ENCODE measurements at places on chromosomes 2 and 18.

GRCh38 chr2:20339012-20339411 is 11.6 kb downstream of the PUM2 start:
- no peak for DNase-seq

GRCh38 chr2:117519721-117520120 is 294.8 kb upstream of the DDX18 start:
- no peak for DNase-seq

GRCh38 chr18:70522183-70522680 is 233.4 kb downstream of the SOCS6 start:
- DNase-seq = no peak

DNA sequence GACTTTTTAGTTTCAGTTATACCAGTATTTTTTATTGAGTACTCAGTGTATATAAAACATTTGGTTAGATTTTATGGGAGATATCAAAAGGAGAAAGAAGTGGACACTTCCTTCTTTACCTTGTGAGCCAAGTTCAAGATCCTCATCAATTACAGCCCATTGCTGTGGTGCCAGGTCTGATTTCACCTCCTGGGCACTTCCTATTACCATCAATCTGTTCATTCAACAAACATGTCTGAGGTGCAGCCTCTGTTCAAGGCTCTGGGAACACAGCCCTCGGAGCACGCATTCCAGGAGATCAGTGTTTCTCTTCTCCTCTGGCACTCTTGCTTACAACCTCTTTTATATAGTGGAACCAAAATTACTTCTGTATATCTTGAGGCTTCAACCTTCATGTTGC is 171.4 kb upstream of the ALPP start:
- no peak for DNase-seq

GRCh38 chr2:162646794-162647193 is 191.8 kb downstream of the KCNH7 start:
- no peak for DNase-seq

DNA sequence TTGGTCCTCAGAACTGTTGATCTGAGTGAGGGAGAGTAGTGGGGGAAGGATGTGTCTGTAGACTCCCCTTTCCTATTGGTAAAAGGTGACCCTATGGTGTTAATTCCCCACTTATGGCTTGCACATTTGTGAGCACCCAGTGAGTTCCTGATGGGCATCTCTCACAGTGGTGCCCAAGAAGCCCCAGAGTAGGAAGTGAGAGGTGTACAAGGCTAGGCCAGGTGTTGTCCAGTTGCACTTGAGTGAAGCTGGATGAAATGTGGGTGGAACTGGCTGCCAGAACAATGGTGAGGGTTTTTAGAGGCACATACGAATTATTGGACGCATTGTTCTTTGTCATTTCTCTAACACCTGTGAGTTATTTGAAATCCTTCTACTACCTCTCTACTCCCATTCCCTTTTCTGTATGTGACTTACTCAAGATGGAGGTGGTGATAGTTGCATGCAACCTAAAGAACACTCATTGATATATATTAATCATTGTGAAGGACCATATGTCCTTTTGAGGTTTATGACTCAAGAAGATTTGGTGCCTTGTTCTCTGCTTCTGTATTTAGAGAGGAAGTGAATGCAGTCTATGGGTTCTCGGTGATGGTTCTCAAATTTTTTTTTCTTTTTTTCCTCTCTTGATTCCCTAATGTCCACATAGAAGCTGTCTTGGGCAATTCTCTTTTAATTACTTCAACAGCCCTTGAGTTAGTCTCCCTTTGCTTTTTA is 162.7 kb downstream of the FSHR start:
- DNase-seq = no peak

GRCh38 chr2:210616074-210616473 is 59.7 kb downstream of the CPS1 start:
- no peak for DNase-seq

DNA sequence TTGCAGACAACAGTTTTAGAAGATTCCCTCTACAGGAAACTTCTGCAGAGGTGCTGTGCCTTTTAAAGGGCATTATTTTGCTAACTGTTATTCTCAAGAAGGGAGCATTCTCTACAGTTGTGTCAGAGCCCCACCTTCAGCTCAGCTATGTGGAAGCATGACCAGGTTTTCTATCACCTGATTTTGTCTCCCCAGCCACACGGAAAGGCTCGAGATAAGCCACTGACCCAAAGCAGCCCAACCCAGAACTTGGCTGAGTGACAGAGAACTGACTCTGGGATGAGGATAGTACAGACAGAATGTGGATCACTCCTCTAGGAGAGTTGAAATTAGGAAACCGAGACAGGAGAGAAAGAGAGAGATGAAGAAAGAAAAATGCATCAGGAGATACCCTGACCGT is 10.7 kb downstream of the COL4A4 start:
- no peak for DNase-seq

- no peak for DNase-seq
Measured at GRCh38 chr2:71831193-71831577, 316.5 kb downstream of the CYP26B1 start.

GRCh38 chr2:187382131-187382530 is 65.9 kb downstream of the CALCRL start:
- no peak for DNase-seq

DNA sequence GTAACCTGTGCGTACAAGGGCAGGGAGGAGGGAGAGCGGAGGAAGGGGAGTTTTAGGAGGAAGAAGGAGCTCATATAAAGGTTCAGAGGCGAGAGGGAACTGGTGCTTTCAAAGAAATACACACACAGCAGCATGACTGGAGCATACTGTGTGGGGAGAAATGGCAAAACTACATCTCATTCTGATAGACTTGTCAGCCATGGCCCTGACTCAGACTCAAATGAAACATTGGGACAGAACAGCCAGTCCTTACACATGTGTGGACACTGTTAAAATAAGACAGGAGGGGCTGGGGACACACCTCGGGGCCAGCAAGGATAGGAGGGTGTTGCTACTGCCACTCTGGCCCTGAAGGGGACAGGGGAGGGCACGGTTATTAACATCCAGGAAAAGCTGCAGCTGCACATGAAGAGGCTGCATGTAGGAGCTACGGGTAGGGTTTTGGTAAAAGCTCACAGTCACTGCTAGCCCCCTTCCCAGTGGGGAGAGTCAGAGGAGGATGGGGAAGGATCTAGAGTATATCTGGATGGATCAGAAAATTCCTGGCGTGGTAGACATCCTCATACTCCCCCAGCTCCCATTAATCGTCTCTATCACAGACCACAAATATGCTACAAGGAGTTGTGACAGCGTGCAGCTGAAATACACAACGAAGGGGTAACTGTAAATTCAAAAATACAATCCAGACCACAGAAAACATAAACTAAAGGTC is 110.5 kb downstream of the GATA6 start:
- no peak for DNase-seq

GRCh38 chr2:138814123-138814898 is 34.1 kb upstream of the NXPH2 start:
- no peak for DNase-seq

DNA sequence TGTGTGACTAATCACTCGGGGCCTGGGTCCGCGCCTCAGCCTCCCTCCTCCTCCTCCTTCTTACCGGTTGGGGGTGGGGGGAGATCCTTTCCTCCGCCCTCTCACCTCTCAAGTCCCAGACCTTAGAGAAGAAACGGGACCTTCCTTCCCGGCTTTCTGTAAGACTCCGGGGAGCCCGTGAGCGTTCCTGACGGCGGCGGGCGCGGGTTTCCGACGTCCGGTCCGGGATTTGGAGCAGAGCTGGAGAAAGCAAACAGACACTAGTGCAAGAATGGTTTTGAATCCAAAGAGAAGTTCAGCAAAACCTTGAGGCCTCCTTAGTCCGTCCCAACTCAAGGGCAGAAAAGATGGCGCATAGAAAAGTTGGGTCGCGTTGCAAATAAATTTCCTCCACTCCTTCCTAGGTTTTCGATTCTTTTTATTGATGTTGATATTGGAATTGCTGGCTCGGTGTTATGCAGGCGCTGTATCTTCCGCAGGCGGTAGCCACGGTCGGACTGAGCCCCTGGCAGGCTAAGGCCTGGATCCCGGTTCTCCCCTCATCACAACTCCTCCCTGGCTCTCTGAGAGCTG is 2.0 kb downstream of the DLX1 start:
- DNase-seq = no peak

- no peak for DNase-seq
Measured at GRCh38 chr2:39313575-39313974, 69.8 kb upstream of the CDKL4 start.

GRCh38 chr2:197433780-197434438 is 919 bp downstream of the SF3B1 start:
- no peak for DNase-seq

- DNase-seq = no peak
Measured at GRCh38 chr2:28951910-28952835, 28.9 kb upstream of the TOGARAM2 start.

GRCh38 chr2:118130385-118130784 is 42.1 kb downstream of the INSIG2 start:
- DNase-seq = no peak

DNA sequence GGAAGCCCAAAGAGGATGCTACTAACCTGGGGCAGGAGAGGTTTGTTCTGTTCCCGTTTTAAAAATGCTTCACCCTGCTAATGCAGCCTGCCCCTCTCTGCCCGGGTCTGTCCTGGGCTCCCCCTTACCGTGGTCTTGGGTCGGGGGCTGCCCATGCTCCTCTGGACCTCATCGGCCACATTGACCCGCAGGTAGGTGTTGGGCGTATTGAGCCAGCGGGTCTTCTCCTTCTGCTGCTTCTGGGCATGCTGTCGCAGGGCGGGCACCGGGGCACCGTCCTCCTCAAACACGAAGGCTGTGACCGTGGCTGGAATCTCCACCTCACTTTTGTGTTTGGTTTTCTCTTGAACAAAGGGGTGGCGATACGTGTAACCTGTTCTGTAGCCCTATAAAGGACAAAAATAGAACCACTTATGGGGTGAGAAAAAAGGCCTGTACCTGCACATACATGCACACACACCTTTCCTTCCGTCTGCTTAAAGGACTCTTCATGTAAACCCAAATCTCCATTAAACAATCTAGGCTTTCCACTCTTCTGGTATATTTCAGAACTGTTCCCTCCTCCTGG is 89.3 kb downstream of the ADD2 start:
- no peak for DNase-seq

DNA sequence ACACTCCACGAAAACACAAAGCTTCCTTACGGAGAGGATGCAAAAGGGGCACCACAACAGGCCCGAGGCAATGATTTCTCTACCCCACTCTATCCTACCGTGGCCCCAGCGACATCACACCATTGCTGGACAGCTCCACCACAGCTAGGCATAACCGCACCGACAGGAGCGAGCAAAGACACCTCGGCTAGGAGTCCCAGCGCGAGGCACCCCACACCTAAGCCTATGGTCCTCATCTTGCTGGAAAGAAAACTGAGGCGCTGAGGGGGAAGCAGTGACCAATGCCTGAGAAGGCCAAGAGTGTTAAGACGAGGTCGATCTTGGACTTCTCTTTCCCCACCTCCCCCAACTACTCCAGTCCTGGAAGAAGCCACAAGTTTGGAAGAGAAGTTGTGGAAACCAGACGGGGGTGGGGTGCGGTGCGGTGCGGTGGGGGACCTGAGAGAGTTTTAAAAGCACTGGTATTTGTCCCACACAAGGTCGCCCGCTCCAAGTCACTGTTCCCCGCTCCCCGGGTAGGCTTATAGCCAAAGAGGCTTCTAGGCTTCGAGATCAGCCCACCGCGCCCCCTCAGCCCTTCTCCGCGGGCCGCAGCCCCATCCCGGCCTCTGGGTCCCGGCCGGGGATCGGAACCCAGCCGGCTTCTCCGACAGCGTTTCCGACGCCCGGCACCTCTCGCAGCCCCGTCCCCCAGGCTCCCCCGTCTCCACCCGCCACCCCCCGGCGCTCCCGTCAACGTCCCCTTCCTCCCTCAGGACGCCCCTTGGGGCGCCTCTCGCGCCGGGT is 766 bp downstream of the PDE6D start:
- DNase-seq = no peak

DNA sequence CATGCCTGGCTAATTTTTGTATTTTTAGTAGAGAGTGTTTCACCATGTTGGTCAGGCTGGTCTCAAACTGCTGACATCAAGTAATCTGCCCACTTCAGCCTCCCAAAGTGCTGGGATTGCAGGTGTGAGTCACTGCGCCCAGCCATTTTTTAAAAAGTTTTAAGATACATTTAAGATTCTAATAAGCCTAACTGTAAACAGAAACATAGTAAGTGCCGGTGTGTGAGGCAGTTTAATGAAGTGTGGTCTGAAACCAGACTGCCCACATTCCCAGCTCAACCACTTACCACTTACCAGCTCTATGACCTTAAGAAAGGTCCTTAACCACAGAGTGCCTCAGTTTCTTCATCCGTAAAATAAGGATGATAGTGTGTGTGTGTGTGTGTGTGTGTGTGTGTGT is 42.4 kb downstream of the TMEM237 start:
- no peak for DNase-seq

GRCh38 chr2:231238689-231239088 is 40.3 kb downstream of the ARMC9 start:
- no peak for DNase-seq

- no peak for DNase-seq
Measured at GRCh38 chr2:127182626-127183458, 37.3 kb downstream of the CYP27C1 start.

DNA sequence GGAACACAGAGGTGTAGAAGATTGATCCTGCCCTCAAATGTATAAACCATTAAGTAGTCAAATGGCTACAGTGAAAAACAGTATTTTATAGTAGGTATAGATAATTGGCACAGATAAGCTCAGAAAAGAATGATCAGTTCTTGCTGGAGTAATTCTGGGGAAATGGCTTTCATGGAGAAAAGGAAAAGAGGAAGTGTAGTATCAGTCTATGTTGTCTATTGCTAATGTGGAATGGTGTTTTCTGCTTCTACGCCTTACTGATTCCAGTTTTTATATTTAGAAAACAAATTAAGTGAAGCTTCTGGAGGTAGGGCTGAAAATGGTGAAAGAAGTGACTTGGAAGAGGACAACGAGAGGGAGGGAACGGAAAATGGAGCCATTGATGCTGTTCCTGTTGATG is 22.2 kb downstream of the ZC3H15 start:
- no peak for DNase-seq

GRCh38 chr18:3305933-3306332 is 44.0 kb downstream of the MYL12B start:
- DNase-seq = no peak

DNA sequence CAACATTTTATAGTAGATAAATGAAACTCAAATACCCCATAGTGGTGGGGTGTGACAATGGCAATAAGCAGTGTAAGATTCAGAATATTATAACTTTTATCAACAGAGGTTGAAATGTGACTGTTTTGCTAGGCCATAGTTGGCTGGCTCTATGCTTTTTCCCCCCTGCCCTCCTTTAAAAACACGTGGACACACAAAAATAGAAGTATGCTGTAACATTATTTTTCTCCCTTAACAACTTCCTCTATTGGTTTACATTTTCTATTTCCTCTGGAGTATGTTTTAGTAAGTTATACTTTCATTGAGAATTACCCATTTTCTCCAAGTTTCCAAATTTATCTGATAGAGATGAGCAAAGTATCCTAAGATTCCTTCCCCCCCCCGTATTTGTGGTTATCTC is 31.1 kb downstream of the NDUFAF7 start:
- no peak for DNase-seq

DNA sequence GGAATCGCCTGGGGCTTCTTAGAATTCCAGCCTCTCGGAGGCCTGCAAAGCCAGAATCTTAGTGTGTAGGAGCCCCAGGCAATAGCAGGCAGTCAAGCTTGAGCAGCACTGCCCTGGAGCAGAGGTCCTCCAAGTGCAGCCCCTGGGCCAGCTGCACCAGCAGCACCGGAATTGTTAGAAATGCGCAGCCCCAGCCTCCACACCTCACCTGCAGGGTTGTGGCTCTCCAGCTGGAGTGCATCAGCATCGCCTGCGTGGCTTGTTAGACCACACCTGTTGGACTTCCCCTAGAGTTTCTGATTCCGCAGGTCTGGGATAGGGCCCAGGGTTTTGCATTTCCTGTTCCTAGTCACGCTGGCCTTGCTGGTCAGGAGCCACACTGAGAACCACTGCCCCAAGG is 100.3 kb downstream of the ASAP2 start:
- DNase-seq = no peak
